Activated CD8-positive, alpha-beta memory T cell treated with anti-CD3 and anti-CD28 coated beads for 1 hour (primary cell): ENCODE measurements at places on chromosomes 16 and 17.

DNA sequence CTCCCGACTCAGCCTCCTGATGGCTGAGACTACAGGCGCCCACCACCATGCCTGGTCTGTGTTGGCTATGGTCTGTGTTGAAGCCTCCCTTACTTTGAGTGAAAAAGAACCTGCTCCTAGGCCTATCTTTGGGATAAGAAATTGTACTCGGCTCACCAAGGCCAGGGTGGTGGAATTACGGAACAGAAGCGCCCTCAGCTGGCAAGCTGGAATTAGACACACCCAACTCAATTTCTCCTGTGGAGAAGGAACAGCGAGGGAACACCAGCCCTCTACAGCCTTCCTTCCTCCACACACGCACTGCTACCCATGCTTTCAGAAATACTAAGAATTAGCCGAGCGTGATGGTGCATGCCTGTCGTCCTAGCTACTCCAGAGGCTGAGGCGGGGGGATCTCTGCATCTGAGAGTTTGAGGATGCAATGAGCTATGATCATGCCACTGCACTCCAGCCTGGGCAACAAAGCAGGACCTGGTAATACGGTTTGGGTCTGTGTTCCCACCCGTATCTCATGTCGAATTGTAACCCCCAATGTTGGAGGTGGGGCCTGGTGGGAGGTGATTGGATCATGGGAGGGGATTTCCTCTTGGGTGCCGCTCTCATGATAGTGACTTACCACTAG, 40.1 kb upstream of the RBBP6 start:
- no peak for DNase-seq

GRCh38 chr16:50457979-50458491, 89.2 kb upstream of the BRD7 start:
- DNase-seq, result no peak

DNA sequence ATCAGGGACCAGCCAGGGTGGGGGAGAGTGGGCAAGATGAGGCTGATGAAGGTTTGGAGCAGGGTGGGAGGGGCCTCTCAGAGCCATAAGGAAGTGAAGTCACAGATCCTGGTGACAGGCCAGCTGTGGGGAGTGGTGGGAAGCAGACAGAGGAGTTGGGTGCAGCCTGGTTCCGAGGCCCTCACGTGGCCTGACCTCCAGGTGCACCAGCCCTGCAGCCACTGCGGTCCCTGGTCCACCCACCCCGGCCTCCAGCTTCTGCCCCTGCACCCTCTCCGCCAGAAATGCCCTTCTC, 3.9 kb upstream of the ZFPM1 start:
- no peak for DNase-seq

- DNase-seq, result no peak
Measured at GRCh38 chr17:14202388-14203166, 34.1 kb downstream of the CDRT15 start.

GRCh38 chr17:75109407-75110233, at the start of gene ARMC7:
Gene ARMC7, plus strand, starts transcription at chr17:75109969. Its CDS starts 320 bp downstream, at chr17:75110289.
- peak; percentile 86 for DNase-seq
